ENCODE measurements at places on chromosomes 5 and 9.

DNA sequence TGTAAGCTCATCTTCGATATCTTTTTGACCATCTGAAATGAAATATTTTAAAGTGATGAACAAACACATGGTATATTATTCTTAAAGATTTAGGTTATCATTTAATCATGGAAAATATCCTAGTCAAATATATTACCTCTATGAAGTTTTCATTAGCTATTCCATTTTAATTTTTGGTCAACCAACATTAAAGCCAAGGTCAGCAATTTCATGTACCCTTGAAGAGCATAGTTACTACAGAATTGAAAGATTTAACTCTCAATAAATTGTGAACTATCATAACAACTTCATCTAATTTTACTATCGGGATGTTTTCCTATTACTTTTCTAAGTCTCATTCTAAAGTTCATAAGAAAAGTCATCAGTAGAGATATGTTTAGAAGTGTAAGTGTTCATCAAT lies 492.6 kb downstream of the CTNND2 start:
- no peak for DNase-seq

DNA sequence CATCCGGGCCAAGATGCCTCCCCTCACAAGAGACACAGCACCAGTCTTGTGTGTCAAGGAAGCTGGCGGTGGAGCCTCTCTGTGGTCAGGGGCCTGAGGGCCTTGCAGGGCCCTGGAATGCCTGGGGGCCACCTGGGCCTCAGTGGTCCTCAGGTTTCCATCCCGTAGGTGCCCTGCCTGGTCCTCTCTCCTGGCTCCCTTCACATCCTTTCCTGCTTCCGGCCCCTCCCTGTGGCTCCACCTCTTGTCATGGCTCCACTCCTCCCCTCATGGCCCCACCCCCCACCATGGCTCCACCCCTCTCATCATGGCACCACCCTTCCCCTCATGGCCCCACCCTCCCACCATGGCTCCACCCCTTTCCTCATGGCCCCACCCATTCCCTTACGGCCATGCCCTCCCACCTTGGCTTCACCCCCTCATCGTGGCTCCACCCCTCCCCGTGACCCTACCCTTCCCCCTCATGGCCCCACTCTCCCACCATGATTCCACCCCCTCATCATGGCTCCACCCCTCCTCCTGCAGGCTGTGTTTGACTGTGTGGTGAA lies 175.8 kb downstream of the CACNA1B start:
- DNase-seq: no peak

GRCh38 chr9:32926911-32927310 lies 74.5 kb downstream of the APTX start:
- DNase-seq: no peak

- DNase-seq: no peak
Observed at GRCh38 chr9:4119778-4120554, 179.9 kb downstream of the GLIS3 start.

DNA sequence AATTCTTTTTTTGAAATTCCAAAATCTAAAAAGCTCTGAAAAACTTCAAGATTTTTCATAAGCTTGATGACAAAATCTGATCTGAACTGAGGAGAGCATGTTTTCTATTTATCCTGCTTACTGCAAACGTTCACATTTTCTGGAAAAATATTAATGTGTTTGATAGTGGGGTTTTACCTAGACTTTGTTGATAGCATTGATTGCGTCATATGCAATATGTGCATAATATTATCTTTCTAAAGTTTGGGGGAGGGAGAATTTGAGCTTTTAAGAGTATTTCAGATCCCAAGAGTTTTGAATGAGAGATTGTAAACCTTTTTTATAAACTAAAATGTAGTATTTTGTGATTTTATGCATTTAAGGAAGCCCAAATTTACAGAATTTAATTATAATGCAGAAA lies 62.8 kb upstream of the CDH6 start:
- DNase-seq: no peak

DNA sequence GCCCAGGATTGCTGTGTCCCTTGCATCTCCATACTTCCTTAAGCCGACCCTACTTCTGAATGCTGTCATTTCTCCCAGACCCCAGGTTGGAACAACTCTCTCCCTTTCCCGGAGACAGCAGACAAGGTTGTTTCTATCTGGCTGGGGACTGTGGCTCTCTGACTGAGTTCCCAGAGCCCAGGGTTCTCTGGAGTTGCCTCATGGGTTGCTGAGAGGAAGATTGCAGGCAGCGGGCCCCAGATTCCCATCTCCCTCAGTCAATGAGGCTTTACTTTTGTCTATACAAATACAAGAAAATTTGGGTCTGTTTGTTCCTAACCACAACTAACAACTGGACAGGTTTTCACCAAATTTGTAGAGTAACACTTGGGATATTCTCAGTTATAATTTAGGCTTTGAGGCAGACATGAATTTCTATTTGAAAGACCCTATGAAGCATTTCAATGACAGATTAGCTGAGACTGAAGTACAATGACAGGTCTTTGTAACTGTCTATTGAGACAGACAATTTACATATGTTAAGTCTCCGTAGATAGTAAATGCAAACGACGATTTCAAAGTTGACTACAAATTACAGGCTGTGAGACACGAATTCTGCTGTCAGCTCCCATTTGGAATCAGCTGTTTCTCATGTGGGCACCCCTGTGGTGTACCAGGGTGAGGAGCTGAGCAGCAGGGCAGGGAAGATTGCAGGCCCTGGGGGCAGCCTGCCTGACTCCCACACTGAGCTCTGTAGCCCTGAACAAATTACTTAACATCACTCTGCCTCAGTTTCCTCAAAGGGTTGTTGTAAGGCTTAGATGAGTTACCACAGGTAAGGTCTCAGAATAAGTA lies 107.5 kb downstream of the ATP10B start:
- DNase-seq: no peak

- DNase-seq: no peak
Observed at GRCh38 chr9:78289474-78289873, 7.5 kb upstream of the PSAT1 start.

DNA sequence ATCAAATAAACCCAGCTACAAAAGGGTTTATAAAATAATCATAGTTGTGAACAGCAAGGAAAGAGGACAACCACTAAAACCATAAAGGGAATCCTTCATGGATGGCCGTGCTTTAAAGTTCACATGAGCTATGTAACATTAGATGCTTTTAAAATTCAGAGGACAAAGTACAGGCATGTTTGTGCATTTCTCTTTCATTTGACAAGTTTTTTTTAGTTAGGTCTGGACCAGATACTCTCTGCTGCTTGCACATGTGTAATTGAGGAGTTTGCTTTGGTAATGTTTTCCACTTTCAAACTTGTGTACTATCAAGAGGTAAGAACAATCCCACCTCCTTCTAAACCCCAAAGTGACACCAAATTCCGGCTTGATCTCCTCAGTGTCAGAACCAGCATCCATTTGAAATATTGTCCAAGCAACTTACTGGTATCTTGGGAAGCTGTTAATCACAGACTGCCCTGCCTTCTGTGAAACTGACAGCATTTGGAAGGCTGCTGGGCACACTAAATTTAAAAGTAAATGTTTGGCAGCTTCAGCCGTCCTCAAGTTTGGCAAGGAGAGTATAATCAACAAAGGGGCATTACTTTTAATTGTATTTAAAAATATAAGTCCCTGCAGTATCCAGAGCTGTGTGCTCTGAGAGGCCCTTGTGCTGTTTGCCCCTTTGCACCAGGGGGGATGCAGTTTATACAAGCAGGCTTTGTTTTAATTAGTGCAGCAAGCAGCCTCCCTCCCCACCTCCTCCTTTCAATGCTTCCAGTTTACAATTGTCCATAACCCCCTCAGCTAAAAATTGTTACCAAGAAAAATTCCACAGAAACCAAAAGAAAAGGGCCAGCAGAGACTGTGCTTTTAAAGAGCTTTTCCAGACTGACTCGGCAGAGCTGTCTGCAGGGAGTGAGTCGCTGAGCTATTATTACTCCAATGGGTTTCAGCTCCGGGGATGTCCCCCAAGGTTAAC lies 328.3 kb upstream of the MPDZ start:
- DNase-seq: no peak

DNA sequence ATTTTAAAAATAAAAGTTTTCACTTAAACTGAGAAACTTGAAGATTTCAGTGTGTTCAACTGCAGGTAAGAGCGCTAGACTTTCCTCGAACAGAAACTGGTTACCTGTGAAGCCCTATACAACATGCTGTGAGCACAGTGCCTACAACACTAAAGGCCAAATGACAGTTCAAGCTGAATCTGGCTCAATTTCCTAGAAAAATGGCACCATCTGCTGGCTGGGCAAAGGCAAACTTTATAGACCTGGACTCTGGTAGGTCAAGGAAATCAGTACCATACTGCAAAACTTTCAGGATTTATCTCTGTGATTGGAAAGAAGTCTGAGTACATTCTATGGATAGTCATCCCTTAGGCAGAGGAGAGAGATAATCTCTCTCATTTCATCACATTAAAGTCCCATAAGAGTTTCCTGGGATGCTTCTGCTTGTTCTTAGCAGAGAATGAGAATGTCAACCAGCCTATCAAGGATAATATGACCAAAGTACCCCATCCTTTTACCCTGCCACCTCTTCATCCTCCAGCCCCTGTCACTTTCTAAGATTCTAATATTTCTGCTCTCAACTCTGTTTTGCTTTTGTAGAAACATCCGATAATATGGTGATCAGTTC lies 31.8 kb upstream of the FOXB2 start:
- no peak for DNase-seq

GRCh38 chr5:151825445-151825844 lies 53.7 kb downstream of the G3BP1 start:
- DNase-seq: no peak

- no peak for DNase-seq
Observed at GRCh38 chr5:14630671-14631070, 33.8 kb upstream of the OTULIN start.

- no peak for DNase-seq
Observed at GRCh38 chr9:2494562-2494961, 127.0 kb upstream of the VLDLR start.

DNA sequence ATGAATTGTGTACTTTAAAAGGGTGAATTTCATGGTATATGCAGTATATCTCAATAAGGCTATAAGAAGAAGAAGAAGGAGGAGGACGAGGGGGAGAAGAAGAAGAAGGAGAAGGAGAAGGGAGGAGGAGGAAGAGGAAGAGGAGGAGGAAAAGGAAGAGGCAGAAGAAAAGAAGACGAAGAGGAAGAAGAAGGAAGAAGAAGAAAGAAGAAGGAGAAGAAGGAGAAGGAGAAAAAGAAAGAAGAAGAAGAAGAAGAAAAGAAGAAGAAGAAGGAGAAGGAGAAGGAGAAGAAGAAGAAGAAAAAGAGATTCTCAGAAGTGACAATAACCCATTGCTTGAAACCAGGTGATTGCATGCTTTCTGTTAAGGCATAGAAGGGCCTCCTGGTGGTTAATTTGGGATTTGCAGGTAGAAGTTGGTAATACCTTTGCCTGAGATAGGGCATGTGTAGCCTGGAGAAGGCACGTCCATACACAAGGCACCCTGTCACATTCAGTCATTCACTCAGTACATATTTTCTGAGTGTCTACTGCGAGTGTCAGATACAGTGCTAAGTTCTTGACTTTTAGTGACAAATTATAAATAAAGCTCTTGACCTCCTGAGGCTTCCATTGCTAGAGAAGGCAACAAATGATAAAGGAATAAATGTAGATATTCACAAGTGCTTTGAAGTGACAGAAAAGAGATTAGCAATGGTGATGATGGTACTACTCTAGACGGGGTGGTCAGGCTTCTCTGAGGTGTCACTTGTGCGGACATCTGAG lies 231.3 kb downstream of the NPR3 start:
- DNase-seq: no peak

- DNase-seq: no peak
Observed at GRCh38 chr5:109922381-109922995, 232.8 kb downstream of the MAN2A1 start.

DNA sequence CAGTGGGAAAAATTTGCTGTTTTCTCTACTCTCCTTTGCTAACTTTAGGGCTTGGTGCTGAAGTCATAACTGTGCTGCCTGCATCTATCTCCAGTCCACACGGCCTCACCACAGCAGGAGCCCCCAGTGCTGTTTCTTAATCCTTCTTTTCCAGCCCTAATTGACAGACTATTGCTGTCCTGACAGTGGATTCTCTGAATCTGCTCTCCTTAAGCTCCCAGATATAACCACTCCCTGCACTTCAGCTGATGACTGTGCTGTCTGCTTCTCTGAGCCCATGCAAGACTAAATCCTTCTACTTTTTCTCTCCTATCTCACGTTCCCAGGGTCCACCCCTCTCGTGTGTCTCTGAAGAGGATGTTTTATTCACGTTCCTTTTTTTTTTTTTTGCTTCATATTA lies 19.7 kb upstream of the GRIA1 start:
- no peak for DNase-seq

DNA sequence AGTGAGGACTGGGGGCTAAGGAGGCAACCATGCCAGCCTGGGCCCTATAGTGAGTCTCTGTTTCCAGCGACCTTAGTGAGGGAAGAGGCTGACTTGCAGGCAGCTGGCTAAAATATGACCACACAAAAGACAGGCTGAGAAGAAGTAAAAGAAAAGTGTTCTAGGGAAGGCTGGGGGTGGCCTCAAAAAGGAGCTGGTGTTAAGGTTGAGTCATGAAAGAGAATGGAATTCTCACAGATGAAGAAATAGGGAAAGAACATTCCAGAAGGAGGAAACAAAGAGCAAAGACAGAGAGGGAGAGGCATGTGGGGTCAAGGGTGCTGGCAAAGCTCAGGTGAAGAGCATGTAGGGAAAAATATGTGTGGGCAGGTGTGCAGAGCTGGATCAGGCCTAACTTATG lies 302.7 kb upstream of the RFX3 start:
- DNase-seq: no peak

DNA sequence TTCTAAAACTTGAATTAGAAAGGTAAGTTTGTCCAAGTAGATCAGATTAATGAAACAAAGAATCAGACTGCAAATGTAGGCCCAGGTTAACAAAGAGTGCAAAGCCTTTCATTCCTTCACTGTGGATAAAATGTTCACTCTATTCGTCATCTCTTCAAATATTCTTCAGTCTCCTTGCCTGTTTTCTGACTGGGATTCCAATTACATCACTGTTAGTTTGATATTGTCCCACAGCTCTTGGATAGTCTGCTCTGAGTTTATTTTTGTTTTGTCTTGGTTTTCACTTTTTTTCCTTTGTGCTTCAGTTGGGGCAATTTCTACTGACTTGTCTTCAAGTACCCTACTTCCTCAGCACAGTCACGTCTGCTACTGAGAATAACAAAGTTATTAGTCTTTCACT lies 38.5 kb upstream of the GZMA start:
- DNase-seq: no peak

DNA sequence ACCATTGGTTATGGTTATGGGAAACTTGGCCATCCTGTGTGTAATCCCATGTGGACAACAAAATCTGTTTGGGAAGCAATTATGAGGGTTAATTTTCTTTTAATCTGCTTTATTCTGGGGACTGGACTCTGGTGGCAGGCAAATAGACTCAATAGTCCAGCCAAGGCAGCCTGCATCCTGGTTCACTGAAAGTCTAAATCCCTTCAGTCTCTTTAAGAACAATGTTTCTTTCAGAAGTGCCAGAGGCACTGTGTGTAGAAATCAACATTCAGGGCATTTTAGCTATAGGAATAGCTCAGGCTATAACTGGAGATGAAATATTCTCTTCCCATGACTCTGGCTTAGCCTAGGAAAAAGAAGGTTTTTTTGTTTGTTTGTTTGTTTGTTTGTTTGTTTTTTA lies 118.0 kb downstream of the SPATA31D1 start:
- DNase-seq: no peak
